ENCODE measurements at places on chromosomes 7 and 10.
A peak's percentile ranks its signal among the peaks of the same experiment; 100 is the strongest.

DNA sequence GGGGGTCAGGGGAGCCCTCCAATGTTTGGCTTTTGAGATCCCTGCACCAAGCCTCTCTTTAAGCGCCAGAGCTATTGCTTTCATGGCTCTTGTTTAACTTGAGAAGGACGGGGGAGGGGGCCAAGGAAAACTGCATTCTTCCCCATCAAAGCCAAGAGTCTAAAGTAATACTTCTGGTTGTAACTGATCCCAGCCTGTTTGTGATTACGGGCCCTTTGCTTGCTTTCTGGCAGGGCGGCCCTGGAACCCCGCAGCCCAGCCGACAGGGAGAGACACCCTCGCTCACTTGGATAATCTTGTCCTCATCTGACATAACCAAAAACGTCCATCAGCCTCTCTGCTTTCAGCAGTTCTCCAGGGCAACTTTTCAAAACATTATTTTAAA is 154.7 kb downstream of the NEURL1 start:
- DNase-seq = no peak

GRCh38 chr7:85462671-85463070 is 275.8 kb upstream of the SEMA3D start:
- DNase-seq = no peak

- DNase-seq = no peak
These were observed 112.0 kb downstream of the NEURL1 start for GRCh38 chr10:103605359-103606096.

DNA sequence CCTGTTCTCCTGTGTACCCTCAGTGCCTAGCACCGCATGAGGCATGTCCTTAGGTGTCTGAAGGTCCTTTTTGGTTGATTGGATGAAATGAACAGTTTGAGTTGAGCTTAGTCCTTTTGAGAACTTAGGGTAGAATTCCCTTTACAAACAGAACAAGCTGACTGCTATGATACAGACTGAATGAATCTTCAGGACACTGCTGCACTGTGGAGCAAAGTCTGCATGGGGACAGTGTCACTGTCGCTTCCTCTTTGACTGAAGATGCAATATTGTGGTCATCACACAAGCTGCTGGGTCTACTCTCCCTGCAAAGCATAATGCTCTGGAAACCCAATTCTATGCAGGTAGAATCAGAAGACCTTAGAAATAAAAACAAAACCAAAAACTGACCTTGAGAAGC is 8.6 kb upstream of the PLAU start:
- DNase-seq = no peak

GRCh38 chr7:73606801-73607691 is 17.3 kb downstream of the MLXIPL start:
- DNase-seq = peak; percentile 25

DNA sequence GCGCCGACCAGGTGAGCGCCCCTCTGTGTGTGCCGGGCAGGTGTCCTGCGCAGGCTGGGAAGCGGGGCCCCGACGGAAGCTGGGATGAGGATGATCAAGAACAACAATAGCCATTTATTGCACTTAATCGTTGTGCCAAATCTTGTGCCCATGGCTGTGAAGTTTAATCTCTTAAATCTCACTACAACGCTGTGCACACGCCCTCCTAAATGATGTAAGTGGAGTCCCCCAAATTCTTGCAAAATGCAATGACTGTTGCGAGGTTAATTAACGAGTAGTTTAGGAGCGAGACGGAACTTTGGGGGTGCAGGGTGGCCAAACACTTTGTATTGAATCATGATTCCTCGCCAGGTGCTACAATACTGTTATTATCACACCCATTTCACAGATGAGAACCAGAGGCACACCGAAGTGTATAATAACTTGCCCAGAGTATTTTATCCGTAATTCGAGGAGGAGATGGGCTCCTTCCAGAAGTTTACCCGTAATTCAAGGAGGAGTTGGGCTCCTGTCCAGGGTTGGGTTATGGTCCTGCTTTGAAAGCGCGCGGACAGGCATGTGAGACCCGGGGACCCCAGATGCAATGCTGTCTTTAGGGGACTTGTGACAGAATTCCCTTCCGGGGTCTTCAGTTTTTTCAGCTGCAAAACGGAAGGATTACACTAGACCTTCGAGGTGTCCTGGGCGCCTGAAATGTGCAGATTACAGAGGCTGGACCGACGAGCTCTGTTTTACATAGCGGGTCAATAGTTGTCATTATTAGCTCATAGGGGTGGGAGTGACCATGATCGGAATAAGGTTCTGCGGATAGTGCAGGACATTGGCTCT is 1.0 kb downstream of the FFAR4 start:
- DNase-seq = no peak

Data from RCC 7860 (cell line).